ENCODE measurements at places on chromosomes 16 and 17.

DNA sequence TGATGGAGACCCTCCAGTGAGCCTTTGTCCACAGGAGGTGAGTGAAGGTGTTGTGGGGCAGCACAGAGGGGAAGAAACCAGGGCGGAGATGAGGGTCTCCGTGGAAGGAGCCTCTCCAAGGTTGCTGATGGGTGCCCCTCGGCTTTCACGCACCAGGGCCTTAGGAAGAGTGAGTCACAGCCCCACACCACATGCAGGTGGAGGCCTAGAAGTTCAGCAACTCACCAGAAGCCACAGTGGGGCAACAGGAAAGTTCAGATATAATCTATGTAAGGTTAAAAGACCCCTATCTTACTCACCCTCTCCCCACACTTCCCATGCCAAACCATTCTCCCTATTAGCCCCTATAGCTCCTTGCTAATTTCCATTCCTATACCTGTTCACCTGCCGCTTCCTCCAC, 9.5 kb upstream of the HNF1B start:
- DNase-seq, result no peak

DNA sequence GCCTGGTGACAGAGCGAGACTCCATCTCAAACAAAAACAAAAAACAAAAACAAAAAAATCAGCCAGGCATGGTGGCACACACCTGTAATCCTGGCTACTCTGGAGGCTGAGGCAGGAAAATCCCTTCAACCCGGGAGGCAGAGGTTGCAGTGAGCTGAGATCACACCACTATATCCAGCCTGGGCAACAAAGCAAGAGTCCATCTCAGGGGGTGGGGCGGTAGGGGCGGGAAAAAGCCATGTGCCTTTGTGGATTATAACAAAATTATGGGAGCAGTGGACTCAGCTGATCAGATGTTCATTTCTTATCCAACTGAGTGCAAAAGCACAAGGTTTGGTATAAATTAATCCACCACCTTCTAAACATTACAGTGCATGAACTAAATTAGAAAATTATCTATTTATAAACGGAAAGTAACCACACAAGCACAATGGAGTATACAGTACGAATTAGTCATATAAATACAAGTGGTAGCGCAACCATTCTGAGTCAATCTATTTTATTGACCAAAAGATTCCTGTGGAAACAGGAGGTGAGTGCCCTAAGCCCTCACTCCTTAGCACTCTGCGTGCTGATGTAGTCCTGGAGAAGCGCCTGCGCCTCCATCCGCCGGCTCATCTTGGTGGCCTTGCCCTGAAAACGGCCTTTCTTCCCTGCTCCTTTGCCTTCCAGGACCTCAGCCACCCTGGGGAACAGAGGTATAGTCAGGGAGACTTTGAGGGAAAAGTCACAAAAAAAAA, 14.0 kb downstream of the AARSD1 start:
- no peak for DNase-seq

- DNase-seq, result no peak
Observed at GRCh38 chr17:16975277-16975651, 3.3 kb upstream of the TNFRSF13B start.

GRCh38 chr17:40854175-40854814, 12.7 kb downstream of the KRT12 start:
- DNase-seq, result no peak

GRCh38 chr17:27346228-27346899, 52.5 kb downstream of the WSB1 start:
- no peak for DNase-seq

GRCh38 chr17:50348522-50349242, 2.8 kb downstream of the XYLT2 start:
- DNase-seq, result no peak

- no peak for DNase-seq
Observed at GRCh38 chr16:25593260-25593659, 98.5 kb upstream of the HS3ST4 start.

Measured in activated gamma-delta T cell (primary cell).